T follicular helper cell (primary cell): ENCODE measurements at places on chromosomes 5 and 9.

GRCh38 chr5:169527863-169528262 is 55.7 kb upstream of the SPDL1 start:
- DNase-seq: no peak

DNA sequence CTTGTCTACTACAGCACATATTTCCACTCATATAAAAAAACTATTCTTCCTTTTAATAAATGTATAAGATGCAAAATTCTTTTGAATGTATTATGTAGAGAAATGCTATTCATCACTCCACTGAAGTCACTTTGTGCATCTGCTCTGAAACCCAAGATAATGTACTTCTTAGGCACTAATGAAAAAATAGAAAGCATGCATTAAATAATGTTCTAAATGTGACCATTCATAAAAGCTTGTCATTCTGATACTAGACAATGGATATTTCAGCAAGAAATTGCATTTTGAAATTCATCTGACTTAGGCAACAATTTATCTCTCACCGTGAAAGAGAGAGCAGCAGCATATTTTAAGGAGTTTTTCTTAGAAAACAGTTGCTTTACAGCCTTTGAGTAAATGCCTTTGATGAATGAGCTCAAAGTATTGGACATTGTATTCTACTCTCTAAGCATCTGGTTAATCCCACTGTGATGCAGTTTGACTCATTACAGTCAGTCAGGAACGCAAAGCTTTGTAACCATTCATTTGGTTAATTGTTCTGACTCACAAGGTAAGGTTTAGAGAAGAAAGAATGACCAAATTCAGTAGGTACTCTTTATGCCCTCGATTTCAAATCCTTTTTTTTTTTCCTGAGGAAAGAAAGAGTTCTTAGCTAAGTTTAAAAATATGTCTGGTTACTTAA is 2233.8 kb upstream of the C9orf72 start:
- DNase-seq: no peak

DNA sequence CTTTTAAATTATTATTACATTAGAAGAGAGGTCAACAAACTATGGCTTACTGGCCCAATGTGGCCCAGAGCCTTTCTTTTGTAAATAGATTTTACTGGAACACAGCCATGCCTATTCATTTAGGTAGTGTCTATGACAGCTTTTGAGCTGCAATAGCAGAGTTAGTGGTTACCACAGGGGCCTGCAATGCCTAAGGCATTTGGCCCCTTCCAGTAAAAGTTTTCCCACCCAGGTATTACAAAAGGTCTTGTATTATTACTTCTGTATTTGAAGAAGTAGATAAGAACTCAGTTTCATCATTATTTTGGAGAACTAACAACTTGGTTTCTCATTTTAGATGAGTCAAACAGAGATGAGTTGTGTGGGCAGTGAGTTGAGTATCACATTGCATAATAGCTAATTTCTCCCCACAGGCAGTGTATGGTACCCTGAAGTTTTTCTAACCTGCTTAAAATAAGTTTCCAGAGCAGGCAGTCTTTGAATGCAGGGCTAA is 9.5 kb downstream of the MTRR start:
- DNase-seq: no peak

DNA sequence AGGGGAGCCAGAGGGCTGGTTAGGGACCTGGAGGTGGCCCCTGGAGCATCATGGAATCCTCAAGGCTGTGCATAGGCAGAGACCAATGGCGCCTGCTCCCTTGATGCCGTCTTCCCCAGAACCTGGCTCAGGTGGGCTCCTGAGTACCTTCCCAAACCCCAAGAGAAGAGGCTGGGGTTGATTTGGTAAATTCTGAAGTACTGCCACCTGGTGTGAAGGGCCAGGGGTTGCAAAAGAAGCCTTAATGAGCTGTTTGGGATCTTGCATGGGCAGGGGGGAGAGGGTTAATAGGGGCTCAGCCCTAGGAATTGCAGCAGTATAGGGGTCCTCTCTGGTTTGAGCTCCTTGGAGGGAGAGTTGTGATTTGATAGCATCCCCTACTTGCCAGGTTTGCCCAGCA is 52.1 kb downstream of the CYSTM1 start:
- no peak for DNase-seq

GRCh38 chr9:68951879-68952659 is 61.8 kb downstream of the PRKACG start:
- DNase-seq: no peak

DNA sequence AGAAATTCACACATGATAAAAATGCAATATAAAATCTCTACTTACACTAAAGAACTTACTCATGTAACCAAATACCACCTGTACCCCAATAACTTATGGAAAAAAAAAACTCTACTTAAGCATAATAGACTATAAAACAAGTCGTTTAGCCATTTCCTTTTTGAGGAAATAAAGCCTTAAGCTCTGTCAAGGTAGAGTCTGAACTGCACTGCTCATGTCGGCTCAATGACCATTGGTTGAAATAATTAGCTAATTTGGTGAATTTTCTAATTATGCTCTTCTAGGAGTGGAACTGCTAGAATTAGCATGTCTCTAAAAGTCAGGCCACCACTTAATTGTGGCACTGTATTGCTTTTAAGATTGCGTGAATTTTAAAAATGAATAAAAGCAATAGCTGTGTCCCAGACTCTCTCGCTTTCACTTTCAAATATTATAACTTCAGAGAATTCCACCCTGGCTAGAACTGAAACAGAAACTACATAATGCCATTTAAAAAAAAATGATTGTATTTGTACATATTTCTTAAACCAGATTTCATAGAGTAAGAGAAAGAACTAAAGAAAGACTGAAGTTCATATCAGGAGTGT is 113.0 kb upstream of the PCA3 start:
- DNase-seq: no peak

- no peak for DNase-seq
These were observed 212.5 kb downstream of the MAST4 start for GRCh38 chr5:66808663-66809062.

- DNase-seq: no peak
These were observed 33.0 kb downstream of the ZDHHC11B start for GRCh38 chr5:751496-751895.

- no peak for DNase-seq
These were observed 34.9 kb downstream of the SH3GL2 start for GRCh38 chr9:17613758-17614157.

- no peak for DNase-seq
These were observed 52.2 kb upstream of the IER5L start for GRCh38 chr9:129230302-129230701.

DNA sequence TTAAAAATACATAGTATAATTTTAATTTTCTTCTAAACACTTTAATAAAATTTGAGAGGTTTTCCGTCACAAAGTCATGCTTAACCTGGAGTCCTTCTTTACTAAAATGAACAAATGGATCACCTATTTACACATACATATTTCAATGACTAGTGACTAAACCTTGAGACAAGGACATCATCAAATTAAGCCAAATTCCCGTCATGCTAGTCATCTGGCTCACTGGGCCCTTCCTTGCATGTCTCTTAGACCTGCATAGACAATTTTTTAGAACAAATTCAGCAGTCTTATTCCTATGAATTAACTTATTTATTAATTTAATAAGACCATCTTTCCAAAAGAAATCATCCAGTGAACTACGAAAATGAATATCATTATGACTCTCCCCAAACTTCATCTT is 26.6 kb downstream of the ERAP2 start:
- no peak for DNase-seq

- DNase-seq: no peak
These were observed 64.5 kb downstream of the EPB41L4B start for GRCh38 chr9:109256336-109256735.

GRCh38 chr5:91103353-91104061 is 279.6 kb downstream of the ARRDC3 start:
- DNase-seq: no peak

DNA sequence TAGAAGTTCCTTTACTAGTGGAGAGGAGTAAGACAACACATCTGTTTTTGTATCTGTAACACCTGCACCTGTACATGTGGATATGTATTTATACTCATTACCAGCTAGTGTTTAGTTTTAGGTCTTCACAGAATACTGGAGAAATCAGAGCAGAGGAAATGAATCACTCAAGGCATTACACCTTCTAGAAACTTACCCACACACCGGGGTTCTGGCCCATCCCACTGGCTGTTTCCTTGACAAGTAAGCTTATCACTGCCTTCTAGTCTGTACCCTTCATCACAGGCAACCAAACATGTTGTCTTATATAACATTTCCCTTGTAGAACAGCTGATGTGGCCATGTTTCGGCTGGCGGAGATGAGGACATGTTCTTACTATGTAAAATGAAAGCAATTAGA is 76.7 kb downstream of the SVEP1 start:
- no peak for DNase-seq

GRCh38 chr5:143542798-143543144 is 139.3 kb upstream of the NR3C1 start:
- DNase-seq: no peak

- DNase-seq: no peak
These were observed 5.5 kb downstream of the GGTA1 start for GRCh38 chr9:121494192-121494591.

DNA sequence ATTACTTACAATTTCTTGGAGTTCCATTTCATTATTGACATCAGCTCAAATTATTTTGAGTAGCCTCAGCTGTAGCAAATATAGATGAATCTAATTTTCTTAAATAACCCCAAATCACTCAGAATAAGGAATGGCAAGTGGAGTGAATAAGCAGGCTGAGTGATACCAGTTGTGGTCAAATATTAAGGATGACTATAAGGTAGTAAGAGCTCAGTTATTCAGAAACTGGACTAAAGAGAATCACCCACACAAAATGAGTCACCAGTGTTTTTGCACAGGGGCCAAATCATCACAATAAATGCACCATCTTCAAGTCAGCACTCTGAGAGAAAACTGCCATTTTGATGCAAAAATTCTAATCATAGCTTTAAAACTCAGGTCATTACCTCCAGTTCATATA is 128.9 kb upstream of the TARS1 start:
- no peak for DNase-seq

GRCh38 chr5:61304590-61305381 is 27.3 kb upstream of the ZSWIM6 start:
- DNase-seq: no peak

DNA sequence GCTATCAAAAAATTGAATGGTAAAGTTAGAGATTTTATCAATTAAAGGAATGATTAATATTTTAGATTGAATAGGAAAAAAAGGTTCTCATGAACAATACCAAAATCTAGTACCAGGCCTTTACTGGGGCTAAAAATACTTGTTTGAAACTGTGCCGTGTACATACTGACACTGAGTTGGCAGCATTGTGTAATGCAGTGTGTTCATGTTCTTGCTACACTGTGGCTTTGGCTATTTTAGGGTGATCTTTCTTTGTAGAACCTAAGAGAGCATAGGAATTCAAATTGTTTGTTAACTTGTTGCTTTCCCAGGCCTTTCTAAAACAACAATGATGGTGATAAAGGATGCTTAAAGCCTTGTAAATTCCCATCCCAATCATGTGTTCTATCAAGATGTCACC is 80.9 kb downstream of the KIF4B start:
- DNase-seq: no peak

- no peak for DNase-seq
These were observed 19.5 kb downstream of the MYMK start for GRCh38 chr9:133505186-133505830.

GRCh38 chr5:167020418-167020817 is 1271.0 kb upstream of the WWC1 start:
- DNase-seq: no peak

GRCh38 chr9:26159575-26160392 is 481.5 kb upstream of the TUSC1 start:
- DNase-seq: no peak

GRCh38 chr9:99515895-99516656 is 294.0 kb downstream of the SEC61B start:
- no peak for DNase-seq

- no peak for DNase-seq
These were observed 32.7 kb downstream of the FAM13B start for GRCh38 chr5:138000102-138000723.

GRCh38 chr9:86452201-86452828 is 98.1 kb upstream of the TUT7 start:
- no peak for DNase-seq

- no peak for DNase-seq
These were observed 2.0 kb upstream of the ZNF462 start for GRCh38 chr9:106860721-106861639.

DNA sequence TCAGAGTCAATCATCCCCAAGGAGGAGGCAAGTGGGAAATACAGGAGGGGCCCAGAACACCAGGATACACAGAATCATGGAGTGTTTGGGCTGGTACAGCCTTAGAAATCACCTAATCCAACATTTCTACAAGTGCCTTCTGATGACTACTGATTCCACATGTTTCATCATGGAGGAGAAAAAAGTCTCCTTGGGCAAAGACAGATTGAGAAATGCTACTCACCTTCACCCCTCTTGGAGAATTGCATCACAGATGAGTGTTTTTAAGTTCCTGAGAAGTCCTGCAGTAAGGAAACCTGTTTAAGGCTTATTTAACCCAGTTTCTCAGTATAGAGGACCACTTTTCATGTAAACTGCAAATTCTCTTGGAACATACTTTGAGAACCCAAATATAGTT is 2.2 kb upstream of the SLIT3 start:
- DNase-seq: no peak

- DNase-seq: no peak
These were observed 7.1 kb downstream of the FLT4 start for GRCh38 chr5:180642181-180642775.

GRCh38 chr5:116462500-116462899 is 112.1 kb downstream of the SEMA6A start:
- no peak for DNase-seq

- no peak for DNase-seq
These were observed 585.3 kb upstream of the TLE4 start for GRCh38 chr9:78986446-78986845.

- DNase-seq: peak; percentile 60
These were observed at the start of gene WWC1 for GRCh38 chr5:168291342-168291963. TSS of gene WWC1 (plus strand) at chr5:168291645. CDS start at chr5:168292153, 508 bp downstream.
